ENCODE measurements at places on chromosomes 7 and 10.

DNA sequence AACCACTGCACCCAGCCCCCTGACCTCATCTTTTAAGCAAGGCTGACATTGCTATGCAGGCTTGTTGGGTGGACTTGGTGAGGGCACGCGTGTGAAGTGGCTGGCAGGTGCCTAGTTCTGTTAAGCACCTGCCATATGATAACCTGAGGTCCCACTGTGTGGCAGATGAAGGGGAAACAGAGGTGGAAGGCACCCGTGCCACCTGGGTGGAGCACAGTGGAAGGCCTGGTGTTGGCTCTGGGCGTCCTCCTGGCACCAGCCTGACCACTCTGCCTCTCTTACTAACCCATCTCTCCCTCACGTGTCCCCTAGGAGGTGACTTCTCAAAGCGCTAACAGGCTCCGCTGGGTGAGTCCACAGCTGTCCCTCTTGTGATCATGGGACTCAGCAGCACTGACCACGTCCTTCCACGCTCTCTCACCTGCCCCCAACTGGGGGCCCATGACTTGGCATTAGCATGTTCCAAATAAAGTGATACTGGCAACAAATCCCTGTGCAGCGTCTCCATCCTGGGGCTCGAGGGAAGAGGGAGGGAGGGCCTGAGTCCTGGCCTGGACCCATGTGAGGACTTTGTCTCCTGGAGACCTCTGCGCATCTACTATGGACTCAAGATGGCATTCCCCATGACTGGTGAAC lies 4.6 kb upstream of the ZNF862 start:
- DNase-seq, result no peak

- no peak for DNase-seq
Observed at GRCh38 chr10:116848944-116849247, 403 bp upstream of the ENO4 start.

DNA sequence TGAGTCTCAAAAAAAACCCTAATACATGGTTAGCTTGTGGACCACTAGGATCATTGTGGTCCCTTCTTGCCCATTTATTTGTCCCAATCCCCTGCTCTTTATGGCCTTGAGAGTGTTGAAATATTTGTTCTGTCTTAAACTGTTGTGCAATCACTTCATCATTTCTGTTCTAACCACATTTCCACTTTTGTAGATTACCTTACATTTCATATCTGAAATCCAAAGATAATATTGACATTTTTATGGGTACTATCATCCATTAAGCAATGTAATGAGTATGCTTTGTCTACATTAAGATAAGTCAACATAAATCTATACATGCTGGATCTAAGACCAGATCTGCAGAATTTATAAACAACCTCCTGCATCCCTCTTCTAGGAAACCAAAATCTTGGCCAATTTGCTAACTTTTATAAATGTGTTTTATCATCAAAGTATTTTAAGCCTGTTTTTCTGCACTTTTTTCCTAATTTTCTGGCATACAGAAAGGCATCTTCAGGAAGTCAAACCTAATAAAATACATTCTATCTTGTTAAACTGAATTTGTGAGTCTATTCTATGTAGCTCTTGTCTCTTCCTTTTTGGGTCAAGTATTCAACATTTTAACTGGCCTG lies 359.4 kb upstream of the CELF2 start:
- no peak for DNase-seq

DNA sequence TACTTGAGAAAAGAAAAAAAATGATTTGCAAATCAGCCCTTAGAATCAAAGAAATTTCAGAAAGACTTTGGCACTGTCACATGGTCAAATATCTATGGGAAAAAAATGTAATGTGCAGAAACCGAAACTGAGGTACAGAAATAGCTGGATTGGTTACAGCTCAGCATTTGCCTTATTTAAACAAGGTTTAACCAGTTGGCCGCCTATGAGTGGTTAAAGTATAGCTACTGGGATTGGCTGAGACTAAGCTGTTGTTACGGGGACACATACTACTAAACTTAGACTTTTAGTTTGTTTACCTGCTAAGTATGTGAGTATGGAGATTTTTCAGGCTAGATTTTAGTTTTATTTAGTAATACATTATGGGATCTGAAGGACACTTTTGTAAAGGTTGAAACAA lies 38.6 kb downstream of the SFTPD start:
- no peak for DNase-seq

GRCh38 chr7:116629051-116629463 lies 42.9 kb upstream of the MET start:
- no peak for DNase-seq

DNA sequence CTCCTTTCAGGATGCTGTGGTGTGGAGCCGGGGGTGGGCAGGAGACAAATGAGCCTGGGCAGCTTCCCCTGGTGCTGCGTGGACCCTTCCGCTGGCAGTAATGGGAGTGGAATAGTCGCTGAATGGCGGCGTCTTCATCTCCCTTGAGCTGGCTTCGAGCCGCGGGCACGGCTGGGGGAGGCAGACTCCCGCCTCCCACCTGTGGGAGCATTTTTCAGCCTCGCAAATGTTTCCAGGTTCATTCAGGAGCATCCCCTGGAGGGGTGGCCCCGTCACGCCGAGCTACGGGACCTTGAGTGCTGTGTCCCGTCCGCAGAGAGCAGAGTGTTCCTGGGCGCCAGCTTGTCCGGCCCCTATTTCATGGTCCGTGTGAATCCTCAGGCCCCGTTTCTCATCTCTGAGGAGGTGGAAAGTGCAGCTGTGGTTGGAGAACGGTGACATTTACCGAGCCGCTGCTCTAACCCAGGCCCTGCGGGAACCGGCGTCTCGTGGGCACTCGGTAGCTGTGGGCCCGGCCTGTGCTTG lies 18.1 kb downstream of the FAM20C start:
- no peak for DNase-seq

- DNase-seq, result no peak
Observed at GRCh38 chr7:69095649-69096048, 502.6 kb upstream of the AUTS2 start.

- DNase-seq, result no peak
Observed at GRCh38 chr10:78529262-78529661, 495.6 kb downstream of the RPS24 start.

DNA sequence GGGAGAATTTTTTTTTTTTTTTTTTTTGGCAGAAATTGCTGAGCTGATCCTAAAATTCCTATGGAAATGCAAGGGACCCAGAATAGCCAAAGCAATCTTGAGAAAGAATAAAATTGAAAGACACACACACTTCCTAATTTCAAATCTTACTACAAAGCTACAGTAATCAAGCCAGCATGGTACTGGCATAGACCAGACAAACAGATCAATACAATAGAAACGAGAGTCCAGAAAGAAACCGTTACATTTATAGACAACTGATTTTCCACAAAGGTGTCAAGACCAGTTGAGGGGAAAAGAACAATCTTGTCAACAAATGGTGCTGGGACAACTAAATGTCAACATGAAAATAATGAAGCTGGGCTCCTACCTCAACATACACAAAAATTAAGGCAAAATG lies 34.5 kb downstream of the LARP4B start:
- DNase-seq, result no peak

DNA sequence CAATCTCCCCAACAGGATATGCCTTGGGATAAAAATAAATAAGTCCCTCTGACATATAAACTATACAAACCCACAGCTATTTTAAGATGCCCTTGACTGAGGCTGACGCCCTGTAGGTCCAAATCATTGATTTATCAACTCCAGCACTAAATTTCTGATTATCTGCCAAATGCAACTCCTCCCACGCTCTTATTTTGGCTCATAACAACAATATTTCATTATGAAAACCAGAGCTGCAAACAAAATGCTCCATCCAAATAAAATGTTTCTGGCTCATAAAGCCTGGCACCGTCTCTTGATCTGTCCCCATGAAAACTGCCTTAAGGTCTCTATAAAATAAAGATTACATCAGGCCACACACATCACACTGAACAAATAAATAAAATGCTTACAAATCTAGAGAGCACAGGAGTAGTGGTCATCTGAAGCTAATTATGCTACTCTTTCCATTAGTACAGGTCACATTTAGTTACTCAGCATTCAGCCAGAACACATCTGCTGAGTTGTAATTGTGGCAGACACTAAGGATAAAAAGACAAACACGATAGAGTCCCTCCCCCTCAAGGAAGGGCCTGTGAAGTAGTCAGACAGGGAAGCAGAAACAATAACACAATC lies 28.8 kb downstream of the CACUL1 start:
- no peak for DNase-seq

DNA sequence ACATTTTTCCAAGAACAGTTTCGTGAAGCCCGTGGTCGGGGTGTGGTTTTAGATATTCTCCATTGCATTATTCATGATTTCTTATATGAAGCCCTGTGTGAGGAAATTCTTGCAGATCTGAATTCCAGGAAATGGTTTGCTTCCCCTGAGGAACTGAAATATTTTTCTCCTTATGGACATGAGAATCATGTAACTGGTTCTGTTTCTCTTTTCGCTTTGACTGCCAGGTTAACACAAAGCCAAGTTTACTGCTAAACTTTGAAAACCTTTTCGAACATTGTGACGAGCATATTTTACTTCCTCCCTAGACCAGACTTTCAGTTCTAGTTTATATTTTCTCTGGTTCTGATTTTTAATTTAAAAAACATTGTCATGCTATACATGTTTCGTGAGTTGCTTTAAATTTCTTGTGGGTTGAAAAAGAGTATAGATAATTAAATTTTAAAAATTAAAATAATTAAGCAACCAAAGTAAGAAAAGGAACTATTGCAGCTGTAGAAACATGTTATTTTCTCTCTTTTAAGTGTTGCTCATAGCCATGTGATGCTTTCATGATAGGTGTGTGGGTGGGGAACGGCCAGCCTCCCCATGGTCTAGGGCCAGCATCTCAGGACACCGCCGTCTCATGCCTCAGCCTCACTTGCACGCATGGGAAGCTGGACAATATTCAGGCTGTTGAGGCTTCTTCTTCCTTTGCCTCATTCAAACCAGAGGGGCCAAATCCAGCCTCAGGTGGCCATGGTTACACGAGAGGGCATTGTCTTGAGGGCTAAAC lies 97.1 kb downstream of the CREB5 start:
- no peak for DNase-seq

DNA sequence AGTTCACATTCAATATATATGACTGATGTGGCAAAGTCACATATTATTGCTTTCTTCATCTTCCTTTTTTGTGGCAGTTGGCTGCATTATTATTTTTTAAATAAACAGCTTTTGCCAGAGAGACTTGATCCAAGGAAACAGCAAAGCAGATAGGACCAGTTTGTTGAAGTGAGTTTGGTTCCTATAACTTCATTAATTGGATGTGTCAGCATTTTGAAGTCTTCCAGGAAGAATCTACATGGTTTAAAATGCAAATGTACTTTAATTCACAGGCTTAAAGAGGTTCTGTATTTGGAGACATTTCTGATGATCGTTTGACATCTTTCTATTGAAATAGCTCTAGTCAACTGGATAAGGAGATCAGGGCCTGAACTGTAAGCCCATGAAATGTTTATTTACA lies 13.2 kb downstream of the UBE2D1 start:
- DNase-seq, result no peak

All from effector CD8-positive, alpha-beta T cell (primary cell).